Testis (tissue), 5 donors: ENCODE measurements at places on chromosomes 12 and 14. TPM values are rescaled to one million over a fixed set of nuclear protein-coding genes. Genes with fewer than 3 reads are reported as not detected.

The TAS2R42 gene
- polyA plus RNA-seq, result not detected

The LTB4R gene
- polyA plus RNA-seq, result 5.5 TPM

The SLC2A3 gene
- 22.3 TPM for polyA plus RNA-seq

The KLRG1 gene
- 2.4 TPM for polyA plus RNA-seq

The NR2C1 gene
- polyA plus RNA-seq, result 66.3 TPM

The KRT77 gene
- polyA plus RNA-seq, result 0.33 TPM

The TGM1 gene
- 5.4 TPM for polyA plus RNA-seq

The KRT6C gene
- polyA plus RNA-seq, result not detected

The IFNG-AS1 gene
- polyA plus RNA-seq, result not detected

The FRMD6 gene
- 67.0 TPM for polyA plus RNA-seq

The CLEC4A gene
- 1.9 TPM for polyA plus RNA-seq

The HOXC10 gene
- polyA plus RNA-seq, result 4.3 TPM

The CLEC4D gene
- not detected for polyA plus RNA-seq

The SLC8B1 gene
- polyA plus RNA-seq, result 41.2 TPM

The RNF212B gene
- 18.3 TPM for polyA plus RNA-seq

The SMIM10L1 gene
- 4.4 TPM for polyA plus RNA-seq

The CCDC175 gene
- 1.3 TPM for polyA plus RNA-seq

The MGST1 gene
- polyA plus RNA-seq, result 37.5 TPM

The SERPINA12 gene
- not detected for polyA plus RNA-seq

The DIABLO gene
- polyA plus RNA-seq, result 138 TPM

The GUCY2C gene
- polyA plus RNA-seq, result 0.15 TPM

The BCL11B gene
- polyA plus RNA-seq, result 0.96 TPM

The GLIPR1 gene
- polyA plus RNA-seq, result 11.8 TPM

The GDF3 gene
- not detected for polyA plus RNA-seq

The MUCL1 gene
- polyA plus RNA-seq, result 1.6 TPM

The CARMIL3 gene
- 6.8 TPM for polyA plus RNA-seq

The CDH24 gene
- 3.9 TPM for polyA plus RNA-seq

The APEX1 gene
- 67.8 TPM for polyA plus RNA-seq

The TMED10 gene
- 417 TPM for polyA plus RNA-seq

The FGF23 gene
- 0.12 TPM for polyA plus RNA-seq

The AKAP6 gene
- polyA plus RNA-seq, result 30.9 TPM

The NFYB gene
- polyA plus RNA-seq, result 53.1 TPM

The PCED1B gene
- polyA plus RNA-seq, result 30.0 TPM

The MAP3K9 gene
- polyA plus RNA-seq, result 18.0 TPM

The ATP2A2 gene
- 291 TPM for polyA plus RNA-seq

The IGFBP6 gene
- 185 TPM for polyA plus RNA-seq

The TCL1B gene
- polyA plus RNA-seq, result 5.1 TPM

The CYP27B1 gene
- 2.2 TPM for polyA plus RNA-seq

The ACSM4 gene
- polyA plus RNA-seq, result 1.3 TPM

The HRK gene
- polyA plus RNA-seq, result 0.57 TPM
